Myometrial cell (primary cell): ENCODE measurements at places on chromosomes 3 and 15. TPM values are rescaled to one million over a fixed set of nuclear protein-coding genes. Genes with fewer than 3 reads are reported as not detected.

Gene MOBP
- total RNA-seq, result not detected in 2 replicates

Gene RARB
- 34.4 and 37.2 TPM in 2 replicates for total RNA-seq

Gene CELSR3
- total RNA-seq, result 0.86 and 1.4 TPM in 2 replicates

Gene SEC22A
- 57.2 and 79.3 TPM in 2 replicates for total RNA-seq

Gene SLC28A1
- not detected in 2 replicates for total RNA-seq
